Osteocyte (in vitro differentiated cells): ENCODE measurements at places on chromosomes 16 and 17. TPM values are rescaled to one million over a fixed set of nuclear protein-coding genes. Genes with fewer than 3 reads are reported as not detected.

GRCh38 chr16:79623824-79624223, 23.3 kb upstream of the MAF start:
- DNase-seq, result no peak
- H3K27ac ChIP-seq, result no peak overlapping the region
- H3K27me3 ChIP-seq, result no peaks in the 10 kb centered on the region
- H3K4me1 ChIP-seq, result peaks cover 26% of the 10 kb centered on the region
- no peaks in the 10 kb centered on the region for H3K36me3 ChIP-seq

DNA sequence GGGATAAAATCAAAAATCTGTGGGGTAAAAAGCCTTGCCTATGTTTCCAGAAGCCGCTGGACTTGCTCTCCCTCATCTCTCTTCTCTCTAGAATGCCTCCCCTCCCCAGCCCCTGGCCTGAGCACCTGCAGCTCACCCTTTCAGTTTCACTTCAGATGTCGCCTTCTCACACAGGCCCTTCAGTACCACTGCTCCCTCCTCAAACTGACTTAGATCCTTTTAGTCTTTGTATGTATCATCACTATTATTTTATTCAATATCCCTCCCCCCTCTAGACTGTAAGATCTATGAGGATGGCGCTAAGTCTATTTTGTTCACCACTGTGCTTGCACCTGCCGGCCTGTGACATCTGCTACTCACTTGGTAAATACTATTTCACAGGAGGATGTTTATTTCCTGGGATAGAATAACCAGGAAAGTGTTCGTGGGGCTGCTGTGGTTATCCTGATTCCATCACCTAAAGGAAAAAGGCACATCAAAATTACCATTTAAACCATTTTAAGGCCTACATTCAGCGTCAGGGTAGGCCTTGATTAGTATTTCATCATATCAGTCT, 122.3 kb downstream of the MRTFB start:
- no peak for DNase-seq
- no peak overlapping the region for H3K27ac ChIP-seq
- peaks cover 10% of the 10 kb centered on the region for H3K4me1 ChIP-seq

DNA sequence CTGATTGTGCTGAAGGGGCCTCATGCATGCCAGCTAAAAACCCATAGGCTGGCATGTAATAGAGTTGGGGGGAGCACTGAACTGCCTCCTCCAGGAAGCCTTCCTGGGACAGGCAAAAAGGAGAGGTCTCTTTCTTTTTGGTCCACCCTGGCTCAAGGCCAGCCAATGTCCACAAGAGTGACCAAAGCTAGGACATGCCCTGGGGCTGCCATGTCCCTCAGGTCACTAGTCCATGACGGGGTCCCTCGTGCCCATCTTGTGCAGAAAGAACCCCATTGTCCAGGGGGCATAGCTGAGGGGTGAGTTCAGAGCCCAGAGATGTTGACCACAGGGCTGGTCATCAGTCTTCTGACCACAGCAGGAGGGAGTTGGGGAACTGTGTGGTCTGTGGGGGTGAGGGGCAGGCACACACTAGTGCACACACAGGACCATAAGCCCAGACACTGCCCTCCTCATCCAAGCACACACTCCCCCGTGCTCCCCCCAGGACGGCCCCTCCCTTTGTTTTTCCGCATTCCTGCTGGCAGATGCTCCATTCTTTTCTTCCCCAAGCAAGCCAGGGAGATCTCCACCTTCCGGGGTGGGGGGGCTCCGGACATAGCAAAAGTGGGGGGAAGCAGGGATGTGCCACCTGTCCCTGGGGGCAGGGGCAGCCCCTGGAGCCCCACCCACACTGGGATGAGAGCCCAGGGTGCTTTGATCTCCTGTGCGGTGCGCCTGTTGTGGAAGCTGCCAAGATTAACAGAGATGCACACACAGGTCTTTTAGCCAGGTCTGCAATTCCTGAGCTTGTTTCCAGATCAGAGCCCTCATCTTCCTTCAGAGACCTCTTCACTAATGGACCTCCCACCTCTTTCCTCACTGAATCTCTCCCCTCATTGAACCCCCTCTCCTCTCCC, 25.2 kb upstream of the PHB1 start:
- peaks cover 69% of the 10 kb centered on the region for H3K27me3 ChIP-seq
- H3K4me1 ChIP-seq, result peaks cover 16% of the 10 kb centered on the region
- H3K4me3 ChIP-seq, result no peak overlapping the region
- DNase-seq, result no peak

DNA sequence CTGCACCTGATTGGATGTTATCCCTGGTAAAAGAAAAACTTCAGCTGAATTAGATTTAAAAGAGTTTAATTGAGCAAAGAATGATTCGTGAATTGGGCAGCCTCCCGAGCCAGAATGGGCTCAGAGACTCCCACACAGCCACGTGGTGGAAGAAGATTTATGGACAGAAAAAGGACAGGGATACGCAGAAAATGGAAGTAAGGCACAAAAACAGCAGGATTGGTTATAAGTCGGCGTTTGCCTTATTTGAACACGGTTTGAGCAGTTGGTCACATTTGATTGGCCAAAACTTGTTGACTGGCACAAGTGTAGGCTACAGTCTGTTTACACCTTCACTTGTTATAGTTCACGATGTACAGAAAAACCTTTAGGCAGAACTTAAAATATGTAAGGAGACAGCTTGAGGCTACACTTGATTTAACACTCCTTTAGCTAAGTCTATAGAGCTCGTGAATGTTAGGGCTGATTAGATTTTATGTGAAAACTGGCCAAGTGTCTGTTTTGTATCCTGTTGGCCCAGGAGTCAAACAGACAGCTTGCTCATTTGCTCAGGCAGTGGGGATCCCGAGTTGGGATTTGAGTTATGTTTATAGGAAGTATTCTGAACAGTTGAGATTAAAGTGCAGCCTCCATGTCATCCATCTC, 119.5 kb upstream of the SHISA6 start:
- H3K4me3 ChIP-seq, result no peak overlapping the region
- no peaks in the 10 kb centered on the region for H3K36me3 ChIP-seq
- no peaks in the 10 kb centered on the region for H3K27me3 ChIP-seq
- no peak overlapping the region for H3K27ac ChIP-seq

DNA sequence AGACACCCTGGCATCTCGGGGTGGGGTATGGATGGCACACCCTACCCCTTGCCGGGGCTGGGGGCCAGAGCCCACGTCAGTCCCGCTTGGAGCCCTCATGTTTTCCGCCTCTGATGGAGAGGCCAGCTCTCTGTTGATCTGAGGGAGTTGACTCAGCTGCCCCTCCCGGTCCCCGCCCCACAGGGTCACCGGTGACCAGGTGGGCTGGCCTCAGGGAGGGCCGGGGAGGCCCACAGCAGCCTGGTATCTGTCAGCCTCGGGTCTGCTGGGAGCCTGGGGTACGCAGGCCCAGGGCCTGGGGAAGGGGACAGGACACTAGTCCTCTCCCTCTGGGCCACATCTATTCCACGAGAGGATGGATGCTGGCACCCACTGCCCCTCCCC, 109.5 kb upstream of the CIBAR2 start:
- H3K36me3 ChIP-seq, result no peaks in the 10 kb centered on the region
- H3K27ac ChIP-seq, result no peak overlapping the region
- no peak overlapping the region for H3K4me3 ChIP-seq
- H3K4me1 ChIP-seq, result peaks cover 52% of the 10 kb centered on the region
- H3K27me3 ChIP-seq, result no peaks in the 10 kb centered on the region

- H3K4me1 ChIP-seq, result peaks cover 22% of the 10 kb centered on the region
- no peaks in the 10 kb centered on the region for H3K36me3 ChIP-seq
- H3K27me3 ChIP-seq, result peaks cover 3% of the 10 kb centered on the region
- H3K27ac ChIP-seq, result no peak overlapping the region
- H3K4me3 ChIP-seq, result no peak overlapping the region
These were observed 46.9 kb upstream of the SIAH1 start for GRCh38 chr16:48432136-48432535.

DNA sequence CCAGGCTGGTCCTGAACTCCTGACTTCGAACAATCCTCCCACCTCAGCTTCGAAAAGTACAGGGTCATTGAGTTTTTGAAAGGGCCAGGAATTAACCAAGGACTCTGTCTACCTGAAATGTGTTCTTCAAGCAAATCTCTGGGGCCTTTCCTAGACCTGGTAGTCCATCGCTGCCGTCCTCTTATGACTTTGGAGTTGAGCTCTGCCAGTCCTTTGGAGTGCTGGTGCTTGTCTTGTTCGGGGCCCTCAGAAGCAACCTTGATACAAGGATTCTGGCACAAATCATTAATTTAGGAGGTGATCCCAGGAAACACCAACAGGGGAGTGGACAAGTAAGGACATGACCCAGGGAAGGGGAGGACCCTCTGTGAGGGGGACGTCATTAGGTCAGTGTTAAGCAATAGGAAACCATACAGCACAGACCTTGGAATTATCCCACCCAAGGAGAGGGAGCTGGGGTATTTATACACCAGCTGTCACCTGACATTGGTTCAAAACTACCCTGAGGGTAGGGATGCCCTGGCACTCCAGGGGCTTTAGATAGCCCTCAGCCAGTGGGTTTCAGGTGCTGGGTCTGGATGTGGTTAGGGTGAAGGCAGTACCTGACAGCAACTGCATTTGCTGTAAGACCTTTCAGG, 187.2 kb downstream of the FOXL1 start:
- no peak overlapping the region for H3K4me3 ChIP-seq
- H3K36me3 ChIP-seq, result no peaks in the 10 kb centered on the region
- no peak overlapping the region for H3K27ac ChIP-seq
- no peak for DNase-seq
- peaks cover 26% of the 10 kb centered on the region for H3K4me1 ChIP-seq

DNA sequence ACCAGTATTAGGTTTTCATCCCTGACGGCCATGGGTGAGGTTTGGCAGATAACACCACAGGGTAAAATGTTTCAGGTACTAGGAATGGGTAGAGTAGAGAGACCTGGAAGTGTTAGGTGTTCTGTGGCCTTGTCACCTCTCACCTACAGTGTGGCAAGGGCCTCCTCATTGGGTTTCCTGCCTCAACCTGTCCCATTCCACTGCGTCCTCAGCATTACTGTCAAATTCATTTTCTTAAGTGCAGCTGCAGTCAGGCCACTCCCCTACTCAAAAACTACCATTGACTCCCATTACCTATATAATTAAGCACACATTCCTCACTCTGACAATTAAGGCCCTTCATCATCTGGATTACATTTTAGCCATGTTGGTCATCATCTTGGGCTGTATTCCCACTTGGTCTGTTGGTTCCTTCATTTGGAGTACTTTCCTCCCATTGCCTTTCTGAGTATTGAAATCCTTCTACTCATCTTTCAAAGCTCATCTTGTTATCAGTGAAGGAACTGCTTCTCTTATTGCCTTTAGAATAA, 64.5 kb downstream of the NUP88 start:
- H3K36me3 ChIP-seq, result peaks cover 32% of the 10 kb centered on the region
- H3K4me1 ChIP-seq, result peaks cover 24% of the 10 kb centered on the region
- H3K4me3 ChIP-seq, result no peak overlapping the region
- H3K27me3 ChIP-seq, result no peaks in the 10 kb centered on the region

- no peaks in the 10 kb centered on the region for H3K36me3 ChIP-seq
- DNase-seq, result no peak
- H3K27ac ChIP-seq, result peak overlapping the region; percentile 94
- H3K27me3 ChIP-seq, result no peaks in the 10 kb centered on the region
These were observed 3.0 kb upstream of the BCAR1 start for GRCh38 chr16:75254359-75254837.

GRCh38 chr16:89071686-89072547, 21.7 kb upstream of the ACSF3 start:
- H3K27me3 ChIP-seq, result peaks cover 2% of the 10 kb centered on the region
- no peak overlapping the region for H3K27ac ChIP-seq
- peaks cover 5% of the 10 kb centered on the region for H3K4me1 ChIP-seq
- H3K4me3 ChIP-seq, result no peak overlapping the region

- DNase-seq, result no peak
- H3K4me1 ChIP-seq, result no peaks in the 10 kb centered on the region
- H3K36me3 ChIP-seq, result peaks cover 19% of the 10 kb centered on the region
- no peak overlapping the region for H3K27ac ChIP-seq
- no peak overlapping the region for H3K4me3 ChIP-seq
These were observed 6.8 kb downstream of the CDK10 start for GRCh38 chr16:89693289-89693731.

DNA sequence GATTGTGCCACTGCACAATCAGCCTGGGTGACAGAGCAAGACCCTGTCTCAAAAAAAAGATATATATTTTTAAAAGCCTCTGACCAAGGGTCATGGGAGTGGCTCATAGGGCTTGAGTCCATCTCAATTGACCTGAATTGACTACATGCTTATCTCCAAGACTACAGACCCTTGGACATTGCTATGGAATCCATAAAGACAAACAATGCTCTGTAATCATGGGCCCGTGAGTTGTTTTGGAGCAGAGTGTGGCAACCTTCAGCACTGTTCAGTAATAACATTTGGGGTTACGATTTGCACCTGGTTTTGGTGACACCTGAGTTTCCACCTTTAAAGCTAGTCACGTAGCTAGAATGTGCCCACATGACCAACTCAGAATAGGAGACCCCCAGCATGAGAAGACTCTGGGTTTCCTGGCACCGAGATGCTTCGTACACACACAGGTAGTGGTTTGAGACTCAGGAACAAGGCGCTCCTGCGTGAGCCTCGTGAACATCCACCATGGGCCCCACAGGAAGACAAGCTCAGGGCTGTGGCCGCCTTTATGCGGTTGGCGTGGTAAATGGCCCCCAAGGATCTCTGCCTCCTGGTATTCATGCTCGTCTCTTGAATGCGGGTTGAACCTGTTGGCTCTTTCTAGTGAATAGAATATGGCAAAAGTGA, 66.6 kb upstream of the RPH3AL start:
- H3K27me3 ChIP-seq, result no peaks in the 10 kb centered on the region
- DNase-seq, result no peak
- no peak overlapping the region for H3K27ac ChIP-seq

- H3K4me3 ChIP-seq, result no peak overlapping the region
- H3K27me3 ChIP-seq, result peaks cover 21% of the 10 kb centered on the region
- no peak for DNase-seq
These were observed 62.2 kb downstream of the UTP18 start for GRCh38 chr17:51322390-51323029.

The INCA1 gene
- total RNA-seq, result 0.89 and 1.8 TPM in 2 replicates

The CHRNE gene
- 0.27 TPM in 1 of 2 replicates, not detected in the other for total RNA-seq

The RUSF1 gene
- 72.5 and 76.8 TPM in 2 replicates for total RNA-seq

The SPNS2 gene
- total RNA-seq, result 0.31 TPM in 1 of 2 replicates, not detected in the other

The CCL8 gene
- total RNA-seq, result not detected in 2 replicates

The CALB2 gene
- not detected in 2 replicates for total RNA-seq

The MRPL27 gene
- total RNA-seq, result 54.5 and 59.0 TPM in 2 replicates

The CDH5 gene
- total RNA-seq, result 0.31 TPM in 1 of 2 replicates, not detected in the other
